ENCODE measurements at places on chromosomes 3 and 15.

GRCh38 chr3:58899953-58900298 lies 149.9 kb downstream of the CFAP20DC start:
- DNase-seq, result no peak

DNA sequence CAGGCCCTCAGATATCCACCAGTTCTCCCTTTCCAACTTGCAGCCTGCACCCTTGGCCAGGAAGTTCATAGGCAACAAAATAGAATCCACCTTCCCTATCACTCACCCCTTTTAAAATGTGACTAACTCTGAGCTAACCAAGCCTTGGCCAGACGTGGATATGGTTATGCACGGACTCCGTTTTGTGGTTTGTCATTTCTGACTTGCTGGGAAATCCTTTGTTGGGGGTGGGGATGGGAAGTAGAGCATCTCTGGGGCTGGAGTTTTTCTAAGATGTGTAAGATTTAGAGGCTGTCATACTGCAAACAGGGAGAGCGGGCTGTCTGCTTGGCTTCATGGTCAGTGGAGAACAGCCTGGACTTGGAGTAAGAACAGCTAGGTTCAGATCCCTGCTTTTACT lies 62.6 kb downstream of the SMAD3 start:
- DNase-seq, result no peak

DNA sequence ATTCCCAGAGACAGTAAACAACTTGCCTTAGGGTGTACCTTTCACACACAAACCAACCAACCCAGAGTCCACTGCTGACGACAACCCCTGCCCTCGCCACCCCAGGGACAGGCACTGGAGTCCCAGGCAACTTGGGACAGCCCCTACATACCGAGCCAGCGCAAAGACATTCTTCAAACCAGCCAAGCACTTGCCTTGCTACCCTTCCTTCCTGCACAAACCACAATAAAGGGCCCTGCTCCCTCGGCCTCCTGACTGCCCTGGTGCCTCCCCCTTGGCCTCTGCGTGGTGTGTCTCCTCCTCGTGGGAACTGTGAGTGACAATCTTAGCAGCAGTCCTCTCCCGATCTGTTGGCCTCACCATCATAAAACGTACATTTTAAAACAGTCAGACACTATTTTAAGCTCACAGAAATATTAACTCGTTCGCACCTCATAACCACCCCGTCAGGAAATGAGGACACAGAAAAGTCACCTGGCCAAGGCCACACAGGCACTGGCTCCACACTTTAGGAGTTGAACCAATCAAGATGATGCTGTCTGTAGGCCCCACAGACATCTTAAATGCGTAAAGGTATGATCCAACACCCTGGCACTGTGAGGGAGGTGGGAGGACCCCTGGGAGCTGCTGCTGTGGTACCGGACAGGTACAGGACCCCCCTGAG lies 113.8 kb downstream of the ADCY5 start:
- DNase-seq, result no peak

DNA sequence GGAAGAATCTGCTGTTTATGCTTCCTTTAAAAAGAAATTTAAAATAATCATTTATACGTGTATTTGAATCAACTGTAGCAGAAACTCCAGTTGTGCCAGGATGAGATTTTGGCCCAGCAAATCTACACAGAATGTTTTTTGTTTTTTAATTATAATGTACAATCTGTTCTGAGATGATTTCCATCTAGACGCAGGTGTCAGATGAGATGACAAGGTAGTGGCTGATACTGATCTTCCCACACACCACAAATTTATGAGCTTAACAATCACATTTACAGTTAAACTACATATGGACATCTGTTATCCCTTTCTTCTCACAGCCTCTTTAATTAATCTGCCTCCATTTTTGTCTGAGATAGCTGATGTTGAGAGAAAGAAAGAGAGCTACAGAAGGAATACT lies 23.6 kb downstream of the DCLK3 start:
- no peak for DNase-seq

GRCh38 chr15:77118882-77119321 lies 48.0 kb upstream of the TSPAN3 start:
- peak; percentile 58 for DNase-seq

- no peak for DNase-seq
Measured at GRCh38 chr3:64880916-64881315, 193.1 kb upstream of the ADAMTS9 start.

- DNase-seq, result no peak
Measured at GRCh38 chr3:6667354-6667753, 193.6 kb upstream of the GRM7 start.

DNA sequence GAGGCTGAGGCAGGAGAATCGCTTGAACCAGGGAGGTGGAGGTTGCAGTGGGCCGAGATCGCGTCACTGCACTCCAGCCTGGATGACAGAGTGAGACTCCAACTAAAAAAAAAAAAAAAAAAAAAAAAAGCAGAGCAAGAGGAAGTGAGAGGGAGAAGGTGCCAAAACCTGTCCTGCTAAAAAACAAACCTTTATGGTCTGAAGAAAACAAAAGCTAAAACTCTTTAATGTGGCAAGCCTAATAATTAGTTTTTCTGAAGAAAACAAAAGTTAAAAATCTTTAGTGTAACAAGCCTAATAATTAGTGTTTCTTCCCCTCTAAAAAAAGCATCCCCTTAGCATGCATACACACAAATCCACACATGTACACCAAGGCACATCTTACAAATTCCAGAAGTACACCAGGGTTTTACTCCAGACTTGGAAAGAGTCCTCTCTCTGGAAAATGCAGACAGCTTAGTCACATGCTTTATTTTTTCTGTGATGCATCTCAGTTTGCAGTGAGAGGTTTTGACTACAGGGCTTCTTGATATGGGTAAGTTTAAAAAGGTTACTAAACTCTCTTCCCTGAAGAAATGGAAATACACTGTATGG lies 65.9 kb downstream of the HACD2 start:
- DNase-seq, result no peak
